ENCODE measurements at places on chromosomes 1 and 21.

GRCh38 chr21:16404776-16405175 is 675.0 kb downstream of the USP25 start:
- DNase-seq: no peak

- no peak for DNase-seq
Measured at GRCh38 chr1:221234791-221235190, 355.5 kb downstream of the HLX start.

GRCh38 chr1:184606786-184607185 is 147.9 kb downstream of the EDEM3 start:
- no peak for DNase-seq

GRCh38 chr21:39053126-39053525 is 130.1 kb downstream of the PSMG1 start:
- no peak for DNase-seq

DNA sequence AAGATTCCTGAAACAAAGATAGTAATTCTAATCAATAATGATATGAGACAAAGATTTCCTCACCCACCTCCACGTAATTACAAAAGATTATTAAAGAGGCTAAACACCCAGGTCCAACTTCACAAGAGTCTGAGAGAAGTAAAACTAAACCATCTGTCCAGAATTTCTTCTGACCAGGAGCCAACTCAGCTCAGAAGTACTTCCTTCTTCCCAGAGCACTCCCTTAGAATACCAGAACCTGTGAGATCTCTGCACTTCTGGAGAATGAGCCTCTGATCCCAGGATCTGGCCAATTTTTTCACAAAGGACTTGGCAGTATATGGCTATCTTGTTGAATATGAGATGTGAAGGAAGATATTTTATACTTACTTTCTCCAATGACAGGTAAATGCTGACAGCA is 120.6 kb upstream of the PALMD start:
- no peak for DNase-seq

DNA sequence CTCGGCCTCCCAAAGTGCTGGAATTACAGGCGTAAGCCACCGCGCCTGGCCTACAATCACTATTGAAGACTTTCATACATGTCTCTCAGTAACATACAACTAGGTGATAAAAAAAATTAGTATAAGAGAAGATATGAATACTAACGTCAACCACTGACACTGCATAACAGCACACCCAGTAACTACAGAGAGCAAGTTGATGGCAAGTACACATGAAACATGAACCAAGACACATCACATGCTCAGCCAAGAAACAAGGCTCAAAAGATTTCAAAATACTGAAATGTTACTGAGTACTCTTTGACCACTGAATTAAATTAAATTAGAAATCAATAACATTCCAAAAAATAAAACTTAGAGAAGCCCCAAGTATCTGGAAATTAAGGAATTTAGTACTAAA is 168.1 kb downstream of the SLC45A1 start:
- no peak for DNase-seq

DNA sequence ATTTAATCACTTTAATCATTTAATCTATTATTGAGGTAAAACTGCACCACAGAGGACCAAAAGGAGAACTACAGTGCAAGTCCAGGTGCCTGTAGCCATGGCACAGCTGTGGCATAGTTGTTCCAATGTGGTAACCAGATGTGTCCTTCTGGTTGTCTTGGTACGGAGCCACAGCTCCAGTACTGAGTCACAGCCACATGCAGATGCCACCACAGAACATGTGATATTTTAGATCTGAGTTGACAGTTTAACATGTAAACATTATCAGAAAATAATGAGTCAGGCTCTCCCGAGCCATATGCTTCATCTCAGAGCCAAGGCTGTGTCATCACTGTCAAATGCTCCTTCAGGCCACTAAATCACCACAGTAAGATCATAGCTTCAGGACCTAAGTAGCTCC is 56.4 kb upstream of the RGS7 start:
- DNase-seq: no peak

GRCh38 chr1:214700437-214700836 is 97.4 kb downstream of the CENPF start:
- DNase-seq: no peak

- no peak for DNase-seq
Measured at GRCh38 chr1:28176492-28177470, at the start of gene PTAFR. Gene PTAFR (minus strand): TSS chr1:28176690. CDS start chr1:28151021, 25,669 bp downstream.

DNA sequence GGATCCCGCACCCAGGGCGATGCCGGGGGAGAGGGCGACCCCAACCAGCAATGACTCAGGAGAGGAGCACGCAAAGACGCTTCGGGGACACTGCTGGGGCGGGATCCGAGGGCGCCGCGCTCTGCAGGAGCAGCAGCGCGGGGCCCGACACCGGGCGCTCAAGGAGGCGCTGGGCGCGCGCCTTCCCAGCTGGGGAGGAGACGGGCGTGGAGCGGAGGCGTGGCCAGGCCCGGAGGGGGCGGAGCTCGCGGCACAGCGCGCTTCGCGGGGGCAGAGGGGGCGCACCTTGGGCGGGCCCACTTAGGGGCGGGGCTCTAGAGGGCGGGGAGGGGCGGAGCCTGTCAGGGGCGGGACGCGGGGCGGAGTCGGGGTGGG is 369 bp downstream of the SUMO3 start:
- peak; percentile 85 for DNase-seq

GRCh38 chr1:155649676-155650075 is 38.9 kb downstream of the YY1AP1 start:
- DNase-seq: no peak

GRCh38 chr1:110582378-110582777 is 23.8 kb downstream of the KCNA2 start:
- DNase-seq: no peak

- DNase-seq: no peak
Measured at GRCh38 chr1:3652548-3653285, 401 bp downstream of the TP73 start.

DNA sequence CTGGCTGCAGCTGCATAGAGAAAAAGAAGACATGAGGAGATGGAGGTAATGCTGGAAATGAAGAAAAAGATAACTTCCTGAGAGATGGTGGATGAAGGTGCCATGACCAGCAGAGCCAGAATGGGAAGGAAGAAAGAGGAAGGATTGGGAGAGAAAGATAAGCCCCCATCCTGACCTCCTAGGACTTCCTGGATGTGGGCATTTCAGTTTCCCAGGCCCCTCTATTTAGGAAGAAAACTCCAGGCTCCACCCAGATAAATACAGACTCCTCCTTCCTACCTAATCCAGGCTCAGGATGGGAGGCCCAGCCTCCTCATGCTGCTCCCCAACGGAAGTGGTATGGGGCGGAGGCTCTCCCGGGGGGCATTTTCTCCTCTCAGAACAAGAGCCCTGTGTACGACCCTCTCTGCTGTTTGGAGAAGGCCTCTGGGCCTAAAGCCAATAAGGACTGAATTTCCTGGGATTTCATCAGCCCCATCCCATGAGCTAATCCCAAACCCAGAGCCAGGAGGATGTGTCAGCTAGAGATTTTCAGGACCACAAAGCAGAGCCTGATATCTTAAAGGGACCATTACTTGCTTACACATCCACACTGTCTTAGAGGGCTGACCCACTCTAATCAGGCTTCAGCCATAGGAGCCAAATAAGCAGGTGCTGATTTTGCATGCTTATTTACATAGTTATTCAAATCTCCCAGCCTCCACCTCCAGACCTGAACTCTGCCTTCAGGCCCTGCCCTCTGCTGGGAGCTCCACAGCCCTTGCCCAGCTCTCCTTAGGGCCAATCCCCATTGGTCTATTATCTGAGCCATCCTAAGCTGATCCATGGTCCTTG is 5.1 kb upstream of the ARHGEF2 start:
- no peak for DNase-seq

GRCh38 chr1:225739542-225740107 is 38.0 kb upstream of the SRP9 start:
- DNase-seq: no peak

GRCh38 chr21:45990049-45990711 is 8.6 kb downstream of the COL6A1 start:
- DNase-seq: no peak

DNA sequence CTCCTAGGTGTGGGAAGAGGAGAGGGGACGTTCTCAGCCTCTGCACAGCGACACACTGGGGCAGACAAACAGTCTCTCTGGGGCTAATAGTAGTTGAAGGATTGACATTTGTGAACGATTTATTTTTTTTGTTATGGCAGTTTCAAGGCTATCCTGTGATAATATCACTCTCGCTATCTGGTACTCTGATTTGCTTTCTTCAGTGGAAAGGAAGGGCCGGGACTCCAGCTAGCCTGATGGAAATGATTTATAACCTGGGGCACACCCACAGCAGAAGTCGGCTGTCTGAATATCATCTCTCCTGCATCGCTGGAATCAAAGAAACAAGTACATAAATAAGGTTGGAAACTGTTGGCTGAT is 122.7 kb downstream of the KCNN3 start:
- no peak for DNase-seq

DNA sequence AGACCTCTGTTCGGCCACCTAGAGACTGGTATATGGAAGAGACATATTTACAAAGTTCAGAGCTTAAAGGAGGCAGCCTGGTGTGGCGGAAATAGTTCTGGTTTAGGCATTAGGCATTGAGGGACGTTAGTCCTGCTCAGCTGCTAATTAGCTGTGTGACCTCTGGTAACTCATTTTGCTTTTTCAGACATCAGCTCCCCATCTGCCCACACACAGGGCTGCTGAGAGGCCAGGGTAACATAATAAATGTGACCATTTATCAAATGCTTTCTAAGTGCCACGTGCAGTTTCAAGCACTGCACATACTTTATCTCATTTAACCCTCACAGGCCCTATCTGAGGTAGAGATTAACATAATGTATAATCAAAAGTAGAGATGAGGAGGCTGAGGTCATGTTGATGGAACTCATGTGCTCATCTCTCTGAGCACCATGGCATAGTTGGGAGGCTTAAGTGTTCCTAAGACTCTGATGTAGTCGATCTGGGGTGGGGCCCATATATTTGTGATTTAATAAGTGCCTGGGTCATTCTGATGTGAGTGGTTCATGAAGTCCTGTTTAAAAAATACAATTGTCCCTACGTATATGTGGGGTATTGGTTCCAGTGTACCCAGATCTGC is 267.2 kb upstream of the PLXNA2 start:
- DNase-seq: no peak

GRCh38 chr1:58983162-58983561 is 199.3 kb upstream of the JUN start:
- no peak for DNase-seq

DNA sequence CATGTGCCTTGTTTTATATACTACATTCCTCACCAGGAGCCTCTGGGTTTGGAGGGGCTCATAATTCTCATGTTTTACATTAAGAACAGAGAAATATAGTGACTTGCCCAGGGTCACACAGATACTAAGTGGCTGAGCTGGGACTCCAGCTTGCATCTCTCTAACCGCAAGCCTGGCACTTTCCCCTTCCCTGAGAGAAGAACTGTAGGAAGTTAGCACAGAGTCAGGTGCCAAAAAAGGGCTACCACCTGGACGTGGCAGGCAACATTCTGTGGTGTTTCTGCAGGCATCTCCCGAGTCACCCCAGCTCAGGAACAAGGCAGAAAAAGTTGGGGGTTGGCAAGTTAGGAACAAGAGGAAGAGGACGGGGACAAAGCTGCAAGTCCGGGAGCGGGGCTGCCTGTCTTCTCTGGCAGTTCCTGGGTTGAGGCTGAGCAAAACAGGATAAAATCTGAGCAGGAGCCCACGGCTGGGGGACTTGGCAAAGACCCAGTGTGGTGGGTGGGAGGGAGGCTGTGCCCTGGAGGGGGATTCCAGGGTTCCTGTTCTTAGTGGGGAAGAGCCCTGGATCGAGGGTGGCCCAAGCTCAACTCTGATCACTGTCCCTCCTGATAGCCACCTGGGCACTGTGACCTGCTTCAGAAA is 9.8 kb downstream of the PLA2G5 start:
- no peak for DNase-seq

DNA sequence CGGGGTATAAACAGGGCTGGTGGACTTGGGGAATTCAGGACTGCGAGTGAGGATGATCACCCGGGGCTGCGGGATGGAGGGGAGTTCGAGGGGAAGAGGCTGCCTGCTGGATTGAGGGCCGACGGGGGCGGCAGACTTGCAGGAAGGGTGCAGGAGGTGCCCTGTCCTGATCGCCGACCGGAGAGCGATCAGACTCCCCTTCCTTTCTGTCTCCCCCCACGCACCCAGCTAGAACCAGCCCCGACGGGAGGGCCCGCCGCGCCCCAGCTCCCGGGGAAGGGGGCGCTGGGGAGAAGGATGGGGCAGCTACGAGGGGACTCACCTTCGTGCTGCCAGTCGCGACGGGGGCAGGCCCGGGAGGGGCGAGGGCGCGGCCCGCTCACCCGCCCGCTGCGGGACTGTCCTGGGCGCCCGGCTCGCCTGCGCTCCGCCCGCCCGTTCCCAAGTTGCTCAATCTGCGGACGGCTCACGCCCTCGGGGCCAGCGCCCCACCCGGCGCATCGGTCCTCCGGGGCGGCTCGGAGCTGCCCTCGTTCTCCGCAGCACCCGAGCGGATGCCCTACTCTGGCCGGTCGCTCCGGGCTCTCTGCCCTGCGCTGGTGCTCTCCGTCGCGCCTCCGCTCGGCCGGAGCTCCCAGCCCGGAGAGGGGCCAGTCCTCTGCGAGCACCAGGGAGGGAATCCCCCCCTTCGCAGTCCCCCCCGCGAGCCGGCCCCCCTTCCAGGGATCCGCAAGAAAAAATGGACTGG is at the start of gene RSPO1:
RSPO1 (minus strand) TSS at position 649 of the 748 bp plus-strand sequence. CDS start 5,231 bp downstream, outside the sequence.
- DNase-seq: no peak

GRCh38 chr1:7209336-7209735 is 424.1 kb downstream of the CAMTA1 start:
- no peak for DNase-seq

- DNase-seq: no peak
Measured at GRCh38 chr1:216830424-216831210, 107.4 kb upstream of the ESRRG start.

DNA sequence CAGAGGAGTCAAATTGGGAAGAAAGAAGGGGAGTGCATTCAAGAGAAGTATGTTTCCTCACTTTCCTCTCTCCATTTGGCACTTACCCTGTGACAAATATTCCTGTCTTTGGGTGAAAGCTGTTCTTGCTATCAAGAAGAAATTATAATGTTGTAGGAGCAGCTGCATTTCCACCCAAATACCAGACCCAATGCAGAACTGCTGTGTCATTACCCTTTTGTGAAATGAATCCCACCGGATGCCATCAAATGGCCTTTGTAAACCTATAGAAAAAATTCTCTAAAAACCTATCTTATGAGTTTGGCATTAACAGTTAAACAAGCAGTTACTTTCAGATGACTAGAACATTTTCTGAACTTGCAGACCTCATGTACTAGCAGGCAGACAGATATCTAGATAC is 16.7 kb upstream of the PALMD start:
- no peak for DNase-seq

- DNase-seq: no peak
Measured at GRCh38 chr1:225851805-225852204, 30.4 kb downstream of the TMEM63A start.

DNA sequence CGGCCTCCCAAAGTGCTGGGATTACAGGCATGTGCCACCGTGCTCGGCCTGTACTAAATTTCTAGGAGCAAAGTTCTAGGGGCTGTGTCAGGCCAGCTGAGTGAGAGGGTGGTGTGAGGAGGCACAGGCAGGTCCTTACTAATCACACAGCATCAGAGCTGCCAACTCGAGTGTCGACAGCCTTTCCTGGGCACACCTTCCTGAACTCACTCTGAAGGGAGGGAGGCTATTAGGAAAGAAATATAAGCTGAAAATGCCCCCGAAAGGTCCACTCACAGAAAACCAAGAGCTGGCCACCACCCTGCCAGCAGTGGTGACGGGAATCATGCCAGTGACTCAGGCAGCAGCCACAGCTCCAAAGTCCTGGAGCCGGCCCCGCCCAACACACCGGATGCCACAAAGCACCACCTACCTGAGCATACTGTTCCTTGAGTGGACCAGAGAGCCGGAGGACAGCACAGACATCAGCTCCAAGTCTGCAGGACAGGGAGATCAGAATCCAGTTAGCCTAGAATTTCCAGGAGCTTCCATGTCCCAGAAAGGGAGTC is 4.5 kb downstream of the PMVK start:
- DNase-seq: no peak

All from hypothalamus (tissue), 51 donors.